ENCODE measurements at places on chromosomes 3 and 15. TPM values are rescaled to one million over a fixed set of nuclear protein-coding genes. Genes with fewer than 3 reads are reported as not detected.

FBXO40 gene
- total RNA-seq: not detected

GRCh38 chr3:141379250-141379966 is 11.1 kb downstream of the ZBTB38 start:
- DNase-seq: no peak

- no peak for DNase-seq
Observed at GRCh38 chr15:58369261-58369701, 62.5 kb upstream of the LIPC start.

DNA sequence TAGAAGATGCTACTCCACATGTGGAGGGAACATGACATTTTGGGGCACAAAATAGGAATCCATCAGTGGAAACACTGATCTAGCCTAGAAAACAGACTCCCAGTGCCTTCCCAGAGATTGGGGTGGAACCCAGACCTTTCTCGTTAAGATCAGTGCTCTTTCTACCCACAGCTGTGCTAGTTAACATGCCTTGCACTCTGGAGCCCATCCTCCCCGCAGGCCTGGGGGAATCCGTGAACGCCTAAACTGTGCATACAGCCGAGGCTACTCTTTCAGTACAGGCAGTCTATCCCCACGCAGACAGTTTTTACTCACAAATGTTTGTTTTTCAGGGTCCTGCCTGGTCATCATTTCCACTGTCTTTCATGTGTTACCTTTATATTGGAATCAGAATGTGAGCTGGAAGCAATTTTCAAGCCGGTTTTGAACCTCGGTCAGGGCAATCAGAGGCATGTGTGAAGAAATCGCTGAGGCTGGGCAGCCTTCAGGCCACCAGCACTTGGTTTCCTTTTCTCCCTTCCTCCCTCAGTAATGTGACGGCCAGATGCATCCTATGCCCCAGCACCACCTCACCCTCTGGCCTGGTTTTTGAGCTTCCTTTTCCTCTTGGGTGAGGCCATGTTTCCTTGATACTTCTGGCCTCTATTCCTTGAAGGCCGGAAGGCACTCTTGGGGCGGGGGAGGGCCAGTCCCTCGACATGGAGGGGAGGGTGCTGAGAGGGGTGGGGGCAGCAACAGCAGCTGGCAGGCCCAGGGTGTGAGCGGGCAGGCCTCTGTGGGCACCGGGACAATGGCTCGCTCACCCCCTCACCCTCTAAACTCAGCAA is 123.6 kb upstream of the GALNT15 start:
- DNase-seq: peak; percentile 50

DNA sequence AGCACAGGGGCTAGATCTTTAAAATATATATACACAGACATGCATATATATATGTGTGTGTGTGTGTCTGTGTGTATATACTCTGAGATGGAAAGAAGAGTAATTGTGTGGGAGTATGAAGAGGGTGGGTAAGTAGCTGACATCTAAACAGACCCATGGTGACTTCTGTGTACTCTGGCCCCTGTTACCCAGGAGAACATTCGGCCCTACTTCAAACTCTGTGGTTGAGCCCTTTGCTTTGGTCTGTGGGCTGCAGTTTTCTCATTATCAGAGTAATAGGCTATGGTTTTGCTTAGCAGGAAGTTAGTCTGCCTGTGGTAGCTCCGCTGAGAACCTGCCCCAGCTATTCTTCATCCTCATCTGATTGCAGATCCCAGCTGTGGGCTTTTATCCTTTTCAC is 141.4 kb downstream of the RBPMS2 start:
- peak; percentile 63 for DNase-seq

GRCh38 chr3:32780071-32780734 is 37.6 kb upstream of the TRIM71 start:
- no peak for DNase-seq

DNA sequence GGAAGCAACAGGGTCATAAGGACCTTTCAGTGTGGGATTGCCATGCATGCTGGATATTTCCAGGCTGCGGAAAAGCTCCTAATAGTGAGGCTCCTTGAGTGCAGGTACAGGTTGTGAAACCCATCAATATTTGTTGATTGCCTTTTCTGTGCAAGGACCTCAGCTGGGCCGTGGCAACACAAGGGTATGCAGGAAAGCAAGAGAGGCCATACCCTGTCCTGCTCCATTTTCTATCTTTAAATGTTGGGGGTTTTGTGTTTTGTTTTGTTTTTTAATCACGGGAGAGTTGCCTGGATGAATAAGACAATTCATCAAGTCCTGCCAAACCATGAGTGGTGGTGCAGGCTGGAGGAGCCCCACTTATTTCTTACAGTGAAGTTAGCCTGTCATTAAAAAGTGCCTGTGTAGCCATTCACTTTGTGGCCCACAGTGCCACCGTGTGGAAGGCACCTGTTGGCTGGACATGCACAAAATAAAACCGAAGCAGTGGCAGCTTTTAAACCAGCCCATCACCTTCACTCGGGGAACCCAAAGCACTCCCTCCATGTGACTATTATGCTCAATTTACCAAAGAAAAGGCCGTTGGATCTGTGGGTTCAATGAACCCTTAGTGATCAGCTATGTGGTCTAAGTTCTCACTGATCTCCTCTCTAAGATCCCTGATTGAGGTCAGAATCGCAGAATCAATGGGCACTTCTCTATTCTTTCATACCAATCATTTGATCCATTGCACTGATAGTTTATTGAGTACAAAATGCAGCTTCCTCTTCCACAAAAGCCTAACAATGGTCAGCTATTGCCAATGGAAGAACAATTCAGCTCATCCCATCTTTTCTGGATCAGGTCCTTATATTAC is 42.2 kb downstream of the CLDN18 start:
- peak; percentile 75 for DNase-seq

OCA2 gene
- not detected for total RNA-seq

DNA sequence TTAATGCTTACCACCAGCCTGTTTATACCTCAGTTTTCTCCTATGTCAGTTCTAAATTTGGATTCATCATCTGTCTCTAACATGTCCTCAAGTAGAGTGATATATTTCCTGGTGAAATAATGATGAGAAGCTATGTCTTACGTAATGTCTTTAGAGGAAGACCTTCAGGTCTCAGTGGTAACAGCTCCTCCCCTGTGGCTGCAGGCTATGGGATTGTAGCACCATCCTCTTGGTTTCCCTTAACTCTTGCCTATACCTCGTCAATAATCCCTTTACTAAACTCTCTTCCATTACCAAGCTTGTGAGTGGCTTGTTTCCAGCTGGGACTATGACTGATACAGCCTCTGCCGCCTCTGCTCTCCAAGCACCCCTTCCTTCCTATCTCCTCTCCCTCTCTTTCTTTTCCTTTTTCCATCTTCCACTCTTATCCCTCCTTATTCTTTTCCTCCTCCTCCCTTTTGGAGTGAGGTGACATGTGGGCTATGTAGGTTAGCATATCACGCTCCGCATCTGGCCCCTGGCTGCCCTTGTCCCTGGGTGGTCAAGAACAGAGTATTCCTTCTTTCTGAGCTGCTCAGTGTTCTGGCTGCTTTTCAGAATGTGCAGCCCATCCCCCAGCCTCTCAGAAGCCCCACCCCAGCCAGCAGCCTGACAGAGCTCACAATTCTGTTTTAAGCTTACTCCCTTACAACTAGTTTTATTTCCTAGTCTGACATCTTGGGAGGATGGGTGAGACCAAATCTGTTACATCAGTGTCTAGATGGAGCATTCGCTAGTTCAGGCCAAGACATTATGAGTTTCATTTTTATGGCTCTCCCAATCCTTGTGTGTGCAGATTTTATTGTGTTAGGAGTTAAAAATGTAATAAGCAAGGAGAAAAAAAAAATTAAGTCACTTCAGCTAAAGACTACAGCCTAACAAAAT is 75.0 kb upstream of the RNU6-1 start:
- DNase-seq: peak; percentile 89

GRCh38 chr15:85403745-85404144 is 23.3 kb downstream of the AKAP13 start:
- no peak for DNase-seq

DNA sequence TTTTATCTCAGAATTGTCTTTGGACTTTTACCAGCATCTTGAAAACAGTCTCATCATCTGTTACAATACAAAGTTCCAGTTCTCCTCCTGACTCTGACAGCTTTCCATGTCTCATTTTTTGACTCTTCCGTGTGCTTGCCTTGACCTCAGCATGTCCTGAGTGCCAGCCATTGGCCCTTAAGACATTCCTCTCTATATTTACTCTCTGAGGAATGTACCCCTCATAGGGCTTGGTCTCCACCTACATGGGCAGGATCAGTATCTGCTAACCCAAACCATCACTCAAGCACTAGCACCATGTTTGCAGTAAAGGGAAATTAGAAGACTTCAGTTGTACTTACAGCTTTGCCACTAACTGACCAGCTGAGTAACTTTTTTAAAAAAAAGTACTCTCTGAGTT is 16.2 kb downstream of the ANKUB1 start:
- DNase-seq: no peak

DNA sequence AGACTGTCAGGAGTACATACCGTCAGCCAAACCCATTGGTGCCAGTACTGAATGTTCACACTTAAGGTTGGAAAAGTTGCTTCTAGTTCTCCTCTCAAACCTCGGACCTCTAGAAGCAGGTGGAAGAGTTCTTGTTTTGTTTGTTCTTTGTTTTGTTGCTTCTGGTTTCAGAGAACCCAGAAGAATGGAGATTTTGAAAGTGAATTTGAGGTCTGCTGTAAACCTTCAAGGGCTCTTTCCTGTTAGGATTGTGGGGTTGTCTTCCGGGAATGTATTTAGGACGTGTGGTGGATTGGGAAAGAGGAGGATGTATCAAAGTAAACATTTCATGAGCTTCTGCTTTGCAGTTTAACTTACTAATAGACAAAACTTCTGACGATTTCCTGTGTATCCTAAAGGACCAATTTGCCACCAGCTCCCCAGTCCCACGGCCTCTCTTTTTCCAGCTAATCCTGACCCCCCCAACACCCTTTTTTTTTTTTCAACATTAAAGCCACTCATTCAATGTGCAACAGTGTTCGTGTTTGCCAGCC is 50.3 kb downstream of the FILIP1L start:
- no peak for DNase-seq

- DNase-seq: no peak
Observed at GRCh38 chr3:31790193-31791089, 190.6 kb downstream of the OSBPL10 start.

DNA sequence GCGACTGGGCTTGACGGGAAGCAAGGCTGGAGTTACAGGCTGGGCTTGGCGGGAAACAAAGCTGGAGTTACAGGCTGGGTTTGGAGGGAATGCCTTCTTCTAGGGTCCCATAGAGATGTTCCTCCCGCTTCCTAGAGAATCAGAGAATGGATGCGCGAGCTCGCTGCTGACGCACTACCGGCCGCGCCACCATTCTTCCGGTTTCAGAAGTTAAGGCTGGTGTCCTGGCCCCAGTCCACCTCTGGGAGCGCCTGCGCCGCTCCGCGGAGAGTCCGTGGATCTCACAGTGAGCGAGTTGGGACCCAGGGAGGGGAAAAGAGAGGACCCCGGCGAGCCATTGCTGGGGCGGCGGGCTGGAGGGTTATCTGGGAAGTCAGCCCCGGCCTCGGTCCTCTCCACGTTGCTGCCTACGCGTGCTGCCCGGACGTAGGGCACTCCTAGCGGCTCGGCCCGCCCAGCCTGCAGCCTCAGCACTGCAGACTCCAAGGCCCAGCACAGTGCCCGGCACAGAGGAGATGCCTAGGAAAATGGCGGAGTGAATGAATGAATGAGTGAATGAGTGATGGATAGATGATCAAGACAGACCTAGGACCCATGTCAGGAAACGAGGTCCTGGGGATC is at the start of gene ZNF502:
Gene ZNF502, plus strand, starts transcription at position 206 of the 621 bp plus-strand sequence. CDS start 7,602 bp downstream, outside the sequence.
- DNase-seq: peak; percentile 85

FEZF2 gene
- total RNA-seq: not detected

GRCh38 chr15:89089316-89090230 is 1.3 kb downstream of the ABHD2 start:
- DNase-seq: no peak

DNA sequence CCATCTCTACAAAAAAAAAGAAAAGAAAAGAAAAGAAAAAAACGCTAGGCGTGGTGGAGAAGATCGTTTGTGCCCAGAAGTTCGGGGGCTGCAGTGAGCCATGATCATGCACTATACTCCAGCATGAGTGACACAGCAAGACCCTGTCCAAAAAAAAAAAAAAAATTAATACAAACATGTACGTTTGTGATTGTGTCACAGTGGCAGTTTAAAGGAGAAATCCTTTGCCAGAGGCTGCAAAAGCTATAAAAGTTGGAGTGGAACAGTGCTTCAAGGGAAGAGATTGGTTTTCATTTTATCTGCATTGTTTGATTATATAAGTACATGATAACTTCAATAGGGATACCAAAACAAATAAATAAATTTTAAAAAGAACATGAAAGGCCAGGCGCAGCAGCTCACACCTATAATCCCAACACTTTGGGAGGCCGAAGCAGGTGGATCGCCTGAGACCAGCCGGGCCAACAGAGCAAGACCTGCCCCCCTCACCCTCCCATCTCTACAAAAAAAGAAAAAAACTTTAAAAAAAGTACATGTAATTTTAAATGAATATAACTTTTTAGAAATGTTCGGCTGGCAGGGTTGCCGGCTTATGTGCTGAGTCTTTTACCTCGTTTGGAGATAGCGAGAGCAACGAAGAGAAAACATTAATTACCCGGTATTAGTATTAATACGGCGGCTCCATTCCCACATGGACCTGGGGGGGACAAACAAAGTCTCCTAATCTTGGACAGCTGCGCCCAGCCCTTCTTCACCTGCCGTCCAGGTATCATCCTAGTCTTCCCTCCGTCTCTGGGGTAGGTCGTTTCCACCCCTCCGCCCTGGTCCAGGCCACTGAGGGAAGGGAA is 573 bp upstream of the DIS3L start:
- DNase-seq: peak; percentile 24

GRCh38 chr3:104273046-104273649 is 1093.6 kb upstream of the ALCAM start:
- peak; percentile 18 for DNase-seq

- DNase-seq: peak; percentile 88
Observed at GRCh38 chr3:181694805-181695660, 16.7 kb upstream of the SOX2 start.

DNA sequence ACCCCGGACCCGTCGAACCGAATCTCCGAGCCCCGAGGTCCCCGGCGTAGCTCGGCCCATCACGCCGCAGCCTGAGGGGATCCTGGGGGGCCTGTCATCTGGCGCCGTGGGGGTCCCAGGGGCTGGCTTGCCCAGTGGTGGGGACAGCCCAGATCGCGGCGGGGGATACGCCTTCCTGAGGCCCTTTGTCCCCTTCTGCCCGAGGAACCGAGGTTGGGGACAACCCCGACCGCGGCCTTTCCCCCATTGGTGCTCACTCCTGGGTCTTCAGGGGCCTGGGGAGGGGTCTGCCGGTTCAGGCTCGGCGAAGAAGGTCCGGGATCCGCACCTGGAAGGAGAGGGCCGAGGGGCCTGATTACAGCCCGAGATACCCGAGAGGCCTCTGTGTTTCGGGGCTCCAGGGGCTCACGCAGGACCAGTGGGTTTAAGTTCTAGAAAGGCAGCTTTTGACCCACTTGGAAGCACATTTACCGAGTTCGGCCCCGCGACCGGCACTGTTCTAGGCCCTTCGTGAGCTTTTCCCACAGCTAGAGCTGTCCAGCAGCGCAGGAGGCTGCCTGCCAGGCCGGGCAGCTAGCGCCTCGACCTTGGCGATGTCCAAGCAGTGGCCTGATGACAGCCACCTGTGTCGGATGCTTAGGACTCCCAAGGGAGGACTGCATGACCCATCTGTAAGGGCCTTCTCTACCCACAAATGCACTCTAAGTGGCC is 504 bp downstream of the ABHD2 start:
- DNase-seq: peak; percentile 55

NR1I2 gene
- 37.4 TPM for total RNA-seq
